ENCODE measurements at places on chromosomes 5 and 9.
A peak's percentile ranks its signal among the peaks of the same experiment; 100 is the strongest.

- no peak for DNase-seq
Measured at GRCh38 chr9:85331626-85332025, 410.1 kb downstream of the AGTPBP1 start.

- no peak for DNase-seq
Measured at GRCh38 chr9:479971-480350, 265.3 kb downstream of the DOCK8 start.

GRCh38 chr5:68193481-68194036, 22.0 kb upstream of the PIK3R1 start:
- no peak for DNase-seq

DNA sequence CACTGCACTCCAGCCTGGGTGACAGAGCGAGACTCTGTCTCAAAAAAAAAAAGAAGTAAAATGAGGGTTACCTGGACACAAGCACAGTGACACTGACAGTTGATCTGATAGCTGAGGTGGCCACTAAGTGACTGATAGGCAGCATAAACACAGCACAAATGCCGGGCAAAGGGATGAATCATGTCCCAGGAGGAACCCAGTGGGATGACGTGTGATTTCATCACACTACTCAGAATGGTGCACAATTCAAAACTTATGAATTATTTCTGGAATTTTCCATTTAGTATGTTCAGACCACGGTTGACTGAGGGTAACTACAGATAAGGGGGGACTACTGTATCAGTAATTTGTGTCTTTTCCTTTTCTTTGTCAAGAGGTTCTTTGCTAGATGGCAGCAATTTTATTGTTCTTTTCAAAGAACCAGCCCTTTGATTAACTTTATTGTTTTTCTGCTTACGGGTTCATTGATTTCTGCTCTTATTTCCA, 34.3 kb upstream of the RNF130 start:
- no peak for DNase-seq

GRCh38 chr5:148559461-148559860, 94.9 kb downstream of the HTR4 start:
- DNase-seq: no peak

- DNase-seq: no peak
Measured at GRCh38 chr9:81460693-81461092, 228.7 kb downstream of the TLE1 start.

- DNase-seq: no peak
Measured at GRCh38 chr5:179733772-179734126, 1.1 kb downstream of the MAML1 start.

- no peak for DNase-seq
Measured at GRCh38 chr5:174338185-174339010, 292.9 kb downstream of the NSG2 start.

- peak; percentile 66 for DNase-seq
Measured at GRCh38 chr9:35341585-35341984, 148.3 kb upstream of the RUSC2 start.

DNA sequence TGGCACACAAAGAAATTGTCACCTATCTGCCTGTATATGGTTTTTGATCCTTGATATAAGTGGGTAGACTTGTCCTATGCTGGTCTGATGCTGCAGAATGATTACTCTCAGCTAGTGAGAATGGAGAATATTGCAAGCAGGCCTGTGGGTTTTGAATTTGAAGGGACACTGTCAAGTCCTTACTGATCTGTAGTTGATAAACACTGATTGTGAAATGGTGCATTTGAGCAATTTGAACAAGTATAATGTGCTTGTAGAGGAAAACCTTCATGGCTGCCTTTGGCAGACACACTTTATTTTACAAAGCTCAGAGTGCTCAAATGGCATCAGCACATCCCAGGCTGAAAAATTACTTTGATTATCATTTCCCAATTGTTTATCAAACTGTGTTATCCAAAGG, 9.3 kb downstream of the ENTREP1 start:
- no peak for DNase-seq

DNA sequence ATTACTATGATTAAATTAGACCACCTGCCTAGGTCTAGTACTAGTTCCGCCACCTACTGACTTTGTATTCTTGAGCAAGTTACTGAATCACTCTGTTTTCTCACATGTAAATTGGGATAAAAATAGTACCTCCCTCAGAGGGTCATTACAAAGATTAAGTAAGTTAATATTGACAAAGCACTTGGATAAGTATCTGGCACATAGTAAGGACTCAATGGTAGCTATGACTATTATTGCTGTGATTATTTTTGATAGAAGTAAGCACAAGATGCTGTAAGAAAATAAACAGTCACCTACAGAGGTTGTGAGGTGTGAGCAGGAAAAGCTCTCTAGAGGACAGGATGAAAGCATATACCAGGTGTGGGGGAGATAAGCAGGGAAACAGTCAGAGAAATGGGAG, 173.1 kb upstream of the PAPPA start:
- DNase-seq: no peak

DNA sequence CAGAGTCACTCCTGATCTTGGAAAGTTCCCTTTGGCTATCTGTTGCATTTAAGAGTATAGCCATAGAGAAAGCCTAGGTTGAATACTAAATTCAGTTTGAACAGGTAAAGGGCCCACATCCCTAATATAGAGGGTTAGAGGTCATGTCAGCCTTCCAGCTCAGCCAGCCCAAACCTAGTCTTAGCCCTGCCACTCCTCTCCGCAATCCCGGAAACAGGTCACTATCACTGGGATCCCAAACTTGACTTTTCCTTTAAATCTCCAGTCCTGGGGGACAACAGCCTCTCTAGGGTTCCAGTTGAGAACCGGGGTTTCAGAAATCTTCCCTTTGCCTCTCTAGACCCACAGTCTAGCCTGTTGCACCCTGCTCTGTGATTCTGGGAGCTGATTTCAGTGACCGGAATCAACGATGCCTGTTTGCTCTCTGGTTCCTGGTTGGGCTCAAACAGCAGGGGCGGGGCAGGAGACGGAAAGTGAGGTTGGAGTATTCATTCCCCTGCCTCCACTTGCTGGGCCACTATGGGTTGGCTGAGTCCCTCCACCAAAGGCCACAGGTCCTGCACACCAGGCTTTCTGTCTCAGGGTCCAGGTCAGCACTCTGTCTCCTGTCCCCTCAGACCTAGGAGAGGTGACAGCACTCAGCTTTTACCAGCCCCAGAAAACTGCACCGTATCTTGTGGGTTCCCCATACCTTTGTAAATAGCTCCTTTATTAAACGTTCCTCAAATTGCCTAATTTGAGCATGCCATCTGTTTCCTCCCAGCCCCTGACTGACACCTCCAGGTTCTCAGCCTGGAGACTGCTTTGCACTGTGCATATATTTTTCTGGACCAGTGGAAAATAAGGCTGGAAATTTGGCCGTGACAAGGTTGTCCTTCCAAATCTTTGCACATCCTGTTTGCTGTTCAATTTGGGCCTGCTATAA, 23.8 kb upstream of the CPEB4 start:
- no peak for DNase-seq

GRCh38 chr9:73118286-73118685, 33.4 kb upstream of the ANXA1 start:
- no peak for DNase-seq

DNA sequence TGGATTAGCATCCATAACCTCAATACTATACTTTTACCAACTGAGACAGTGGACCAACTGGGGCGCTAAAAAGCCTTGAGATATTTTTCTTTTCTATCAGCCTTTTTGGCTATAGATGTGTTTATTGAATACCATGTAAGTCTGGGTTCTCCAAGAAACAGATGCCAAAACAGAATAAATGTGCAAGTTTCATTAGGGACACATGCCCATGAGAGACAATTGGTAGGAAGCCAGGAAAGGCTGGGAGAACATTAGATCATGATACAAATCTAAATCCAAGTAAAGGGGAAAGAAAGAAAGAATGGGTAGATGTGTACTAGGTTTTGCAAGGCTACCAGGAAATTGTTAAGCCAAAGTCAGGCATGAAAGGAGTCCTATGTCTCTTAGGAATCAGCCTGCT, 152.5 kb downstream of the KCTD16 start:
- no peak for DNase-seq

GRCh38 chr9:126802318-126803059, 2.4 kb upstream of the ZBTB43 start:
- DNase-seq: no peak

DNA sequence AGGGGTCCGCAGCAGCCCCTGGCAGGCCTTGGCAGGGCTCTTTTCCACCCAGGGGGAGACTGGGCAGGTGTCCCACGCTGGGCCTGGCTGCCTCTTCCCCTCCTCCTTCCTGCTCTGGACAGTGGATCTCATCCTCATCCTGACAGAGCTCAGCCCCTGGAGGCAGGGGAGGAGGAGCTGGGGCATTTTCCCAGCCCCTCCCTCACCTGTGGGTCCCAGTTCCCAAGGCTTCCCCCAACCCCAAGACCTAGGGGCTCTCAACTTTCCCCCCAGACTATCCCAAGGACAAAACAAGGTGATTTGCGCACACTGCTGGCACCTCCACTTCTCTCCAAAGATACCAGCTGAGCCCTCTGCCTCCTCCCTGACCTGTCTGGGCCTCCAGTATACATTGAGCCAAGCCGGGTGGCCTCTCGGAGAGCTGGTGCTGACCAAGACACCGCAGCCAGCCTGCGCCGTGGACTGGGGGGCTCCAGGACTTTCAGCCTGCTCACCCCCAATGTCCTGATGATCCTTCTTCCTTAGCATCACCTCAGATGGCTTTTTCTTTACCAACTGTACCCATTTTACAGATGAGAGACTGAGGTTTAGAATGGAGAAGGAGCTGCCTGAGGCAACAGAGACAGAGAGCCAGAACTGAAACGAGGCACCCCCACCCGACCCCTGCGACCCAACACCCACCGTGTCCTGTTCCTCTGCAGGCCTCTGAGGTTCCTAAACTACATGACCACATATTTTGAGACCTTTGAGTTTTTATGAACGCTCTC, 126.6 kb downstream of the BARX1 start:
- DNase-seq: no peak

DNA sequence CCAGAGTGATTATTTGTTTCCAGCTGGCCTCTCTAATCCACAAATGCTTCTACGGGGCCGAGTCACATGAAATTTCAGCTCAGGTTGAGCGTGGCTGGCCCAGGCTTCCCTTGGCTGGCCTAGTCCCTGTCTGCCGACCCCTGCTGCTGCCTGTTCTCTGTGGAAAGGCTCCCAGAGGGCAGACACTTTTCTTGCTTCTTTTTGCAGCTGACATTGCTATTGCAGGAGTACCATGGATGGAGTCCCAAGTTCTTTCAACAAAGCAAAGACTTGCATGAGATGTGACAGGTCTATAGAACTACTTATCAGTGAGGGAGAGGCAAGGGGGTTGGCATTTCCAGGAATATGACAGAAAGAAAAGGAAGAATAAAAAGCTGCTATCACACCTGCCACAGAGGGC, 287.4 kb upstream of the ARRDC3 start:
- no peak for DNase-seq

DNA sequence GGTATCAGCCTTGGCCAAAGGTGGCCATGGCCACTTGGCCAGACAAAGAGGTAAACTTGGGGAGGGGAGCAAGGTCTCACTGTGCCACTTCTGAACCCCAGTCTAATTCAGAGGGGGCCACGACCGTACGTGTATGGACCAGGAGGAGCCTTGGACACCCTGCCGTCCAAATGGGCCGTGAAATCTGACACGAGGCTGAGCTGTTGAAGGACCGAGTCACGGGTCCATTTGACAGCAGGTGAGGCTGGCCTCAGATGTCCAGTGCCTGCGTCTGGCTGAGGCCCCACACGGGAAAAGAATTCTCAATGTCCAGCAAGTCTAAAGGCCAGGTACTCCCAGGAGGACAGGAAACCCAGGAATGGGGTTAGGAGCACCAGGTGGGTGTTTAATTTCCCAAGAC, 17.7 kb downstream of the CMBL start:
- no peak for DNase-seq

GRCh38 chr9:89579741-89580385, 24.9 kb upstream of the GADD45G start:
- DNase-seq: no peak

All from sigmoid colon (tissue), 7 donors.